Pancreas (tissue), 10 donors: ENCODE measurements at places on chromosomes 12 and 14.

GRCh38 chr12:109482894-109483293, 5.5 kb downstream of the UBE3B start:
- DNase-seq = no peak

GRCh38 chr12:121799156-121799841, 4.5 kb upstream of the SETD1B start:
- no peak for DNase-seq

- no peak for DNase-seq
Measured at GRCh38 chr12:123498126-123498825, 35.2 kb downstream of the RILPL1 start.

DNA sequence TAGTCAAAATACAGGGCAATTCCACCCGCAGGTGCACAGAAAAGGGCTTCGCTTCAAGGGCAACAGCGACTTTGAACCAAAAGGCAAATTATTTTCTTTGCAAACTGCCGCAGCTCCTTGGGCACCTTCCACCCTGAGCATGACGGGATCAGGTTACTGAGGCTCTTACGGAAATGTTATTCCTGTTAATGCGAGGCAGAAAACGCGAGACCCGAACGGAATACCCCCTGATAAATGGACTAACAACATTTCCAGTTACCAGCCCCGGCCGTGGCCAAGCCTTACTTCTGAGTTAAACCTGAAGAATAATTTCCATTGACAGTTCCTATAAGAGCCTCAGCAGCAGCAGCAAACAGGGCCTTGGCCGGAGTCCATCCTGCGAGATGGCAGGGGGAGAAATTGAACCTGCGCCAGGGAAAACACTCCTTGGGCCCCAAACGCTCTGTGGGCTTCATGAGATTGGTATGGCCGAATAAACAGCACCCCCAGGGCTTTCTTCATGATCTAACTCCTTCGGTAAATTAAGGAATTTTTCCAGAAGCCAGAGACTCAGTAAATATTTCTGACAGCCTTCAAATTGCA, 70.0 kb upstream of the DICER1 start:
- DNase-seq = peak; percentile 69

GRCh38 chr14:72450473-72451044, 443.3 kb downstream of the DPF3 start:
- DNase-seq = no peak

DNA sequence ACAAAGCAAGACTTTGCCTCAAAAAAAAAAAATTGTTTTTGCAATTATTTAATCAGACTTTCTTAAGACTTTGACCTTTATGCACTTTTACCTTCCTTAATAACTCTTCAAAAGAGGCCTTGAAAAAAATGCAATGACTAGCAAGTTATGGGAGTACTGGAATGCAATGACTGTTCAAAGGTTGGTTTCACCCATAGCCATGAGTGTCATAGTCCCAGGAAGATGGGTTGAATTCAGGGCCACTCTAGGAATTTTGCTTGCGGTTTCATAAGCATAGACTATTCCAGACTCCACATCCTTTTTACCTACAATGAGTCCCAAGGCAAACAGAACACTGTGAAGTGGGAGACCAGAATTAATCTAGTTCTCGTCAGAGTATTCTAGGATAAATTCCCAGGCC, 29.4 kb upstream of the DENND5B start:
- no peak for DNase-seq

DNA sequence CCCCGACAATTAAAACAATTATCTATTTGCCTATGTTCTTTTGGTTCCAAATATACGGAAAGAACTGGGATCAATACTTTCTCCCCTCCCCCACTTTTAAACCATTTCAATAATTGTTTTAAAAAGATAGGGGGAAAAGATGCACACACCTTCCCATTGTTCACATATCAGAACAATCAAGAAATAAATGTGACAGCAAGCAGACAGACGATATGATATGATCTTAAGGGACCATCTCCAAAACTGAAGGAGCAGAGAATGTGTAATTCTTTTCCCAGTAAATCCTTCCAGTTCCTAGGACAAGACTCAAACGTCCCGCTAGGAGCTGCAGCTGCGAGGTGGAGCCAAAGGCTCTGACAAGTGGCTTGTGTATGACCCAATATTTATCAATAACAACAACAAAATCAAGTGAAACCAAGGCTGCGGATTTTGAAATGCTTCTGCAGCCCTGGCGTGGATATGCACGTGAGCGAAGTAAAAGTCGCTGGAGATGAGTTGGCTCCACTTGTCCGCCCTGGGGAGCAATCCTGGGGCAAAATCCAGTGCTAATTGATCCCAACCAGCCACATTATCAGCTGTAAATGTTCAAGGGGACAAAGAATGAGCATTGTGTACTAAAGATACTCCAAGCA, 8.2 kb upstream of the FOXG1 start:
- DNase-seq = no peak

- no peak for DNase-seq
Measured at GRCh38 chr14:50060871-50061663, 55.3 kb downstream of the VCPKMT start.

DNA sequence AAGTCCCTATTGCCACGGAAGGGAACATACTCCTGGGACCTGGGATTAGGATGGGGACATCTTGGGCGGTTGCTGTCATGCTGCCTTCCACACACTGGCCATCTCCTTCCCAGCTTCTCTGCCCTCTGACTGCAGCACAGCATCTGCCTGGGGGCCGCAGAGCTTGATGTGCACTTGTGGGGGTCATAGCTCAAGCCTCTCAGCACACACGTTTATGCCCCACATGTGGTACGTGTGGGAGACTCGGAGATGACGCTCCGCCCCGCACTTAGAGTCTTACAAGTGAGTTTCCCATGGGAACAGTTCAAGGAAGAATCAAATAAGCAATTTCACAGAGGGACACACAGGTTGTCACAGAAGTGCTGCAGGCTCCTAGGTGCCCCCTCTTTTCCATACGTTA, 8.6 kb downstream of the ACADS start:
- no peak for DNase-seq

- no peak for DNase-seq
Measured at GRCh38 chr14:25526290-25526689, 476.3 kb upstream of the STXBP6 start.
